SJSA1 (cell line): ENCODE measurements at places on chromosomes 13 and 19. TPM values are rescaled to one million over a fixed set of nuclear protein-coding genes. Genes with fewer than 3 reads are reported as not detected.

Gene ELAVL3
- total RNA-seq = 1.3 TPM in 1 of 2 replicates, not detected in the other

Gene KASH5
- not detected in 2 replicates for total RNA-seq

Gene SULT2B1
- total RNA-seq = 0.37 and 1.1 TPM in 2 replicates

Gene PSMC4
- 137 and 174 TPM in 2 replicates for total RNA-seq
